ENCODE measurements at places on chromosomes 4 and X.
A peak's percentile ranks its signal among the peaks of the same experiment; 100 is the strongest.

- no peak for DNase-seq
Observed at GRCh38 chr4:158729716-158730559, 6.7 kb upstream of the PPID start.

- no peak for DNase-seq
Observed at GRCh38 chr4:146049802-146050201, 111.2 kb upstream of the ZNF827 start.

DNA sequence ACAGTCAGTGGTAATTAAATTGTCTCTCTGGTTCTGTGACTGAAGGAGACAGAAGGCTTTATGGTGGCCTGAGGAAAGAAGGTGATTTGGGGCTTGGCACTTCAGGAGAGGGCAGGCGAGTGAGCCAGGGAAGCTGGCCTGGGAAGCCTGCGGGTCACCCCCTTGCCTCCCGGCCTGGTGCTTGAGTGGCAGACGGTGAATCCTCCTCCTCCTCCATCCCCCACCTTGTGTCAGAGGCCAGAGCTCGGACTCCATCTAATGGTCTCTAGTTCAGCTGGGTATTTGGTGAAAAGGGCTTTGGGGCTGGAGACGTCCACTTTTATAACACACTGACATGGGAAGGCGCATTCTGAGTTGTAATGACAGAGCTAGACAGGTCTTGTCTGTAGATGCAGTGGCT, 8.7 kb downstream of the TMEM187 start:
- no peak for DNase-seq

DNA sequence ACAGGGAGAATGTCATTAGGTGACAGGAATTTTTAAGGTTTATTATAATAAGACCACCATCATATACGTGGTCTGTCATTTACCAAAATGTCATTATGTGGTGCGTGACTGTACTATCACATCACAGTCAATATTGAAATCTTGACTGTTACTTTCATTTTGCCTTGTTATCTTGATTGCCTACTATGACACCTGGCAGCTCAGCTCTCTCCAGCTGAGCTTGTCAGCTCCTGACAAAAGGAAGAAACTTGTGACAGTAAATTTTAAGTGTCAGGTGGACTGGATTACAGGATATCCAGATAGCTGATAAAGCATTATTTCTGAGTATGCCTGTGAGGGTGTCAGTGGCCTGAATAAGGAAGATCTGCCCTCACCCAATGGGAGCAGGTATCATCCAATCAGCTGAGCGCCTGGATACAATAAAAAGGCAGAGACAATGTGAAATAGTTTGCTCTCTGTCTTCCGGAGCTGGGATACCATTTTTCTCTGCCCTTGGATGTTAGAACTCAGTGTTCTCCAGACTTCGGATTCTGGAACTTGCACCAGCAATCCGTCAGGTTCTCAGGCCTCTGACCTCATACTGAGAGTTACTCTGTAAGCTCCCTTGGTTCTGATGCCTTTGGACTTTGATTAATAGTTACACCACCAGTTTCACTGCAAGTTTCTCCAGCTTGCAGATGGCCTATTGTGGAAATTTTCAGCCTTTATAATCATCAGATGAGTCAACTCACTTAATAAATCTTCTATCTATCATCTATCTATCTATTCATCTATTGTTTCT, 1454.7 kb upstream of the IGFBP7 start:
- no peak for DNase-seq

DNA sequence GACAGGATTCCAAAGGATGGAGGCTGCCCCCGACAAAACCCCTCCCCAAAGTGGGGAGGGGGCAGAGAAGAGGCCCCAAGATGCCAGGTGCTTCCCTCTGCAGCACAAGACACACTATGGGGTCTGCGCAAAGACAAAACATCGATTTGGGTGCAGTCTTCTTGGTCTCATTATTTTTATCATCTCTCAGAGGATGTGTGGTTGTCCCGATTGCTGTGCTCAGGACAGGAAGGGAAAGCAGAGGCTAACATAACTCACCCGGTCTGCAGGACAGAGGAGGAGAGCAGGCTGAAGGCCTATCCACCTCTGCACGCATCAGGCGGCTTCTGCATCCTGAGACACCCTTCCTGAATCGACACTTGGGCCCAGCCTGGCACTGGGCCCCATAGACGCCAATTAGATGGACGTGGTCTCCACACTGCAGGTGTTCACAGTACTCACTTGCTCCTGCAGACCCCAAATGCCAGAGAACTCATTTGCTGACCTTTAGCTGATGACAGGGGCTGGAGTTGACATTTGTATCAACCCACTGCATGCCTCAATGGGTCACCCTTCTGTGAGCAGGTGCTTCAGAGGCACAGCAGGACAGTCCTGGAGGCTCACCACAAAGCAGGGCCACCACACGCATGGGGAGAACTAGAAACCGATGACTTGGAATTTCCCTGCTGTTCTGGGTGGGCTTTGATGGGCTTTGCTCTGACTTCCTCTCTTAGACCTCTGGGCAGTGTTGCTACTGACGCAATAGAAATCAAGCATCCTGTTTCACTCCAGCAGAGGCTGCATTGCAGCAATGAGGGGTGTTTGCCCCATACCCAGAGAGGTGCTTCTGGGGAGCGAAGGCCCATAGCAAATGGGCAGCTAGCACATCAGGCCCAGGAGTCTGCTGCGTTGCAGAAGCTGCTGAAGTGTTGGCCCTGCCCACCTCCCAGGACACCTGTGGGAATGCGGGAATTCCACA, 96.3 kb upstream of the ENPP6 start:
- DNase-seq = no peak

GRCh38 chr4:119008761-119009160, 120.1 kb downstream of the SYNPO2 start:
- no peak for DNase-seq

- DNase-seq = no peak
Observed at GRCh38 chr4:15914291-15914690, 24.2 kb downstream of the FGFBP1 start.

- no peak for DNase-seq
Observed at GRCh38 chr4:128830906-128831503, 21.5 kb downstream of the JADE1 start.

GRCh38 chr4:53576676-53577372, 14.5 kb downstream of the LNX1 start:
- no peak for DNase-seq

GRCh38 chrX:22399437-22400192, 126.9 kb downstream of the CBLL2 start:
- no peak for DNase-seq

- DNase-seq = no peak
Observed at GRCh38 chrX:77447653-77448569, 722 bp downstream of the FGF16 start.

DNA sequence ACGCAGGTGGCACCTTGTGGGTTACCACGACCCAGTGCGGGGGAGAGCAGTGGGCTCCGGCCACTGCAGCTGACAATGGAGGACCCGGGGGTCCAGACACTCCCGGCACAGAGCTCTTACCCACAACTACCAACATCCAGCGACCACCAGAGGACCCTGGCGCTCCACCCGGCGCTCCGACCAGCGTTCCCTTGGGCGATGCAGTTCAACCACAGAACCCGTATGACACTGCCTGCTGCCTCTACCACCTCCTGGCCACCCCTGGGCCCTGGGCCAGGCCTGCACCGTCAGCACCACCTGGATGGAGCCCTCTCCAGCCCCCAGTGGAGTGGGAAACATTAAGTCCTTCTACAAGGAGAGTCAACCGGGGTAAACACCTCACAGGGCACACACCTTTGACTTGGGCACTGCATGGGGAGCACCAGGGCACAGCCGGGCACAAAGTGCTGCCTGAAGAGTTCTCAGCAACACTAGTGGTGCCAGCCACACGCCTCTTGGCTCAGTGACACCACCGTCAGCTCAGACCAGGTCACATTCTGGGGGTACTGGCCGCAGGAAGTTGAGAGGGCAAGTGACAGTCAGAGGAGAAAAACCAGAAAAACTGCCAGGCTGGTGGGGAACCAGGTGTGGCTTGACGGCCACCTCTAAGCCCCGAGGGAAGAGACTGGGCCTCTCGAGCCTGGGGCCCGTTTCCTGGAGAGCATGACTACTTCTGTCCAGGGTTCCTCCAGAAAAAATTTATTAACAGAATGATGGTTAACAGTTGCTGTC, 2.6 kb downstream of the CTBP1 start:
- no peak for DNase-seq

DNA sequence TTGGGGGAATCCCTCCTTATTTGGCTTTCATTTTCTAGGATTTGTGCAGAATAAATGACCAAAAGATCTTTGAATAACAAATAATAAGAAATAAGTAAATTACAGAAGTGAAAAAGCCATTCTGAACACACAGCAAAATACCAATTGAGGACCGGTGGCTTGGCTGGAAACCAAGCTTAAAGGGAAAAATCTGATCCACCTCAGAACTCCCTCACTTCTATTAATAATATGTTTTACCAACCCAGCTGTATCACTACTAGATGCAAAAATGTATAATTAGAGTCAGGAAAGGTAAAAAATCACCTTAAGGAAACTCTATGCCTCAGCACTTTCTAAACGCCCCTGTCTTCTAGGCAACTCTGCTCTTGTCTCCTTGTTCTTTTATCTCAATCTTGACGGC, 77.3 kb downstream of the TSPAN5 start:
- DNase-seq = no peak

GRCh38 chrX:103687073-103687695, 685 bp upstream of the MORF4L2 start:
- DNase-seq = peak; percentile 83

- no peak for DNase-seq
Observed at GRCh38 chr4:145933134-145933533, 5.5 kb downstream of the ZNF827 start.

DNA sequence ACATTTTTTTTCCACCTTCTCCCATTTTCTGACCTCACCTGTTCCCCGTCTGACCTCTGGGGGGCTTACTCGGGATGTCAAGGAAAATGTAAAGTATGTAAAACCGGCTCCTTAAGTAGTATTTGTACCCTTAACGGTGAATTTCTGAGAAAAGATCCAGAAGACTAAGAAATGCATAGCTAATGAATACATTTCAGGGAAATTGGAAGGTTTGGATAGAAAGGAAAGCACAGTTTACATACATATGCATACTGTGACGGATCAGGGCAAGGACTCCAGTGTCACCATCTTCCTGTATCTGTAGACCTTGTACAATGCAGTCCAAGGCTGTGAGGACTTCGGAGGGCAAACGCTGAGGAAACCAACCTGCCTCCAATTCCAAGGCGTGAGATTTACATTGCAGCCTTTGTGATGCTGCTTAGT, 2185.9 kb upstream of the TENM3 start:
- DNase-seq = no peak

DNA sequence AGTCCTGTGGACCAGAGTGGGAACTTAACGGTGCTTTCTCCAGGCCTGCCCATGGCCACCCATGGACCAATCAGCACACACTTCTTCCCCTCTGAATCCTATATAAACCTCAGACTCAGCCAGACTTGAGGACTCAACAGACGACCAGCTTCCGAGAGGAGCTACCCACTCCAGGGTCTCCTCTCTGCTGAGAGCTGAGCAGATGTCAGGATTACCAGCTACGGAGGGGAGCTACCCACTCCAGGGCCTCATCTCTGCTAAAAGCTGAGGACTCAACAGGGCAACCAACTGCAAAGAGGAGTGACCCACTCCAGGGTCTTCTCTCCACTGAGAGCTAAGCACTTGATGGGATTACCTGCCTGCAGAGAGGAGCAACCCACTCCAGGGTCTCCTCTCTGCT, 80.0 kb upstream of the DDX60 start:
- DNase-seq = no peak

GRCh38 chr4:95516528-95517017, 32.2 kb downstream of the UNC5C start:
- no peak for DNase-seq

- DNase-seq = no peak
Observed at GRCh38 chrX:45591650-45592049, 391.0 kb upstream of the DIPK2B start.

- no peak for DNase-seq
Observed at GRCh38 chr4:96698831-96699230, 858.9 kb downstream of the PDHA2 start.

GRCh38 chr4:157983300-157983699, 189.5 kb downstream of the GASK1B start:
- DNase-seq = no peak

DNA sequence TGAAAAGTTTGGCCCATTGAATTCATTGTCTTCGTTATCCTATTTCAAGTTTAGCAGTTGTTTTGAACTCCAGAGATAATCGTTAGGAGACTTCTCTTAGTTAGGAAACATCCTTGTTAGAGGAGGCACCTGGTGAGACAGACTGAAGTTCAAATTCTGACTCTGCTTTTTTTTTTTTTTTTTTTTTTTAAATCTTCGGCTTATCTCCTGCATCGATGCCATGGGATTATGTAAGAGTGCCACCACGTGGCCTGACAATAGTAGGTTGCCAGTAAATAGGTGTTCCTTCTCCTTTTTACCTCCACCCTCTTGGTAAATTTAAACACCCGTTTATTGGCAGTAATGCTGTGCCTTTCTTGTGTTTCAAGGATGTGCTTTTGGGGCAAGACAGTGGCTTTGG, 149.3 kb downstream of the SOWAHB start:
- no peak for DNase-seq

GRCh38 chrX:141732031-141732430, 33.5 kb upstream of the SPANXD start:
- DNase-seq = no peak

GRCh38 chr4:38805530-38806145, 1.0 kb upstream of the TLR1 start:
- DNase-seq = no peak

GRCh38 chrX:72005046-72005445, 94.4 kb downstream of the NHSL2 start:
- DNase-seq = no peak

DNA sequence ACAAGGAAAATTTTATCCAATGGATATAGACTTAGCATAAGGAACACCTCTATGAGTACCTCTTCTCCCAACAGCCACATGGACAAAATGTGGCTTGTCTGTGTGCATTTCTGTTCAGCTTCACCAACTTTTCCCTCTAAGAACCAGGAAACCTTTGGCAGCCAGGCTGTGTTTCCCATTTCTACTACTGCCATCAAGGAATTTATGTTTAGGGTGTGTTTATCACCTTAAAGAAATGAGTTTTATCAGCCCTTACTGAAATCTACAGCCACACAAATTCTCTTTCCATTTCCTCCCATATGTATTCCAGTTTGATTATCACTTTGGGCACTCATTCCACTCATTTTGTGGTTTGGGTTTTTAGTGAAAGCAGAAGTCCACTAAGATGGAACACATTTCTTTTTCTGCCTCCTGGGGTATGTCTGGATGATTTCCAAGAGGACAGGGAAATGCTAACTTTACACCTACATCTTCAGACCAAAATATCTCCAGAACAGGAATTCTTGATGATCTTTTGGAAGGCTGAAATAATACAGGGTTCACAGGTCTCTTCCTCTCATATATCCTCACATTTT, 82.6 kb upstream of the MAOA start:
- no peak for DNase-seq

DNA sequence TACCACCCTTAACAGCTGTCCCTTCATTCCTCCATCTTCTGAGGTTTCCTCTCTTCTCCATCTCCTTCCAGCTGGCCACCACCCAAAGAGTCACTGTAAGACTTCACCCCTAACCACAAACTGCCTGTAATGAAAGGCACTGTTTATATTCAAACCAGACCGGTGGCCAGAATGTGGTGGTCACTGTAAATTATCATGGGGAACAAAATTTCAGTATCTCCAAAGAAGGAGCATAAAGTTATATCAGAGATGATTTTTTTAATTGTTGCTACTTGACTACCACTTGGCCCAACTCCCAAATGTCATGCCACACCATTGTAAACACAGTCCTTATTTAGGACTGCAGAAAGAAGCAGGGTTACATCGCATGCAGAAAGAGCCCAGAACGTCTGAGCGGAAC, 44.8 kb downstream of the SMARCA1 start:
- no peak for DNase-seq

GRCh38 chr4:825063-825970, 612 bp downstream of the CPLX1 start:
- DNase-seq = no peak
